ENCODE measurements at places on chromosomes 16 and 17.

DNA sequence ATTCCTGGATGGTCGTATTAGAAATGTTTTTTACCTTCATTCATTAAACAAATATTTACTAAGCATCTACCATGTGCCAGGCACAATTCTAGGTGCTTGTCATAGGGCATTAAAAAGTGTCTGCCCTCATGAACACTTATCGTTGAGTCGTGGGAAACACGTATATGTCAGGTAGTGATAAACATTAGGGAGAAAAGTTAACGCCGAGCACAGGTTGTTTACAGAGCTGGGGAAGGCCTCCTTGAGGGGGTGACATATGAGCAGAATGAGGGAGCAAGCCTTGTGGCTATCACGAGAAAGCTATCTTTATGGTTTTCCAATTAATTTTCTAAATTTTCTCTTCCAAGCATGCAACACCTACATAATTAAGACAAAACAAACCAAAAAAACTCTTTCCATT, 985 bp upstream of the ZNF213 start:
- no peak for DNase-seq

DNA sequence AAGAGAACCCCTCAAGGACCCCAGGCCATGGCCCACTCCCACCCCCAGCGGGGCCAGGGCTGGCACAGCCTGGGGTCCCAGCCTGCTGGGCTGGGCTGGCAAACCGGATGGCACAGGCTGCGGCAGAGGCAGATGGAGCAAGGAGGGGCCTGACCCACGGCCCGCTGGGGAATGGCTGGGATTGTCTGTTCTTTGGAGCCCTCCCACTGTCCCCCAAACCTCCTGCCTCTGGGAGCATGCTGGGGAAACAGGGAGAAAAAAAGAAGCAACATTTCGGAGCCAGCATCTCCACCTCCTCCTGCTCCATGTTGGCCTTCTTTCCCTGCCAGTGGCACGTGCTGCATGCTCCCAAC, 37.1 kb upstream of the LHX1 start:
- no peak for DNase-seq

DNA sequence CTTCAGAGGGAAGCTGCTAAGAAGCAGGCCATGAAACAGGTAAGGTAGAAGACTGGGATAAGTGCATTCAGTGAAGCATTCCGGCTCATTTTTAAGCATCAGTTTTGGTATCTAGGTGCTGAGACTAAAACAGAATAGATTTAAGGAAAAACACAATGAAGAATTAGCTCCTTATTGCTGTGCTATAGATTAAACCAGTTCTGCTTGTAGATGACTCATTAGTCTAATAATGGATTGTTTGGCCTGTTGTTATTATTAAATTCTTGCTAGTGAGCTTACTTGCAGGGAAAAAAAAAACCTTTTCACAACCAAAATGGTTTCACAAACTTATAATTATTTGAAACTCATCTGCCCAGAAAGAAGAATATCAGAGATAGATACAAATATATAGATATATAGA, 55.9 kb downstream of the NSRP1 start:
- no peak for DNase-seq

- DNase-seq, result no peak
These were observed 151.9 kb upstream of the MAF start for GRCh38 chr16:79752396-79752795.

- no peak for DNase-seq
These were observed 33.3 kb upstream of the ANKFN1 start for GRCh38 chr17:56119936-56120335.

DNA sequence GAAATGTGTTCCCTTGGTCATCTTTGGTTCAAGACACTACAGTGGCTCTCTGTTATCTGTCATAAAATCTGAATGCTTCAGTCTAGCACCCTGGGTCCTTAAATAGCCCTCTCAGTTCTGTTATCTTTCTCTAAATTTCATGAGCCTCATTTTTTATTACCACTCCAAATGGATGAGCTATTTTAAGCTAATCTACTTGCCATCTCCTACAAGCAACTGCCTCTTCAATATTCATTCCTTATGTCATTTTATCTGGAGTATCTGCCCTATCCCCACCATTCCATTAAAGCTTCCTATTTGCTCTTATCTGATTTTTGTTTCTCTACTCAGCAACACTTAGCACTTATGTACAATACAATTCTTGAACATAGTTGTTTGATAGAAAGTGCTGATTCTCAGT, 28.0 kb upstream of the EVI2A start:
- DNase-seq, result no peak

GRCh38 chr16:23871924-23872323, 36.1 kb downstream of the PRKCB start:
- no peak for DNase-seq

GRCh38 chr17:76492123-76492988, 8.9 kb downstream of the RHBDF2 start:
- no peak for DNase-seq

DNA sequence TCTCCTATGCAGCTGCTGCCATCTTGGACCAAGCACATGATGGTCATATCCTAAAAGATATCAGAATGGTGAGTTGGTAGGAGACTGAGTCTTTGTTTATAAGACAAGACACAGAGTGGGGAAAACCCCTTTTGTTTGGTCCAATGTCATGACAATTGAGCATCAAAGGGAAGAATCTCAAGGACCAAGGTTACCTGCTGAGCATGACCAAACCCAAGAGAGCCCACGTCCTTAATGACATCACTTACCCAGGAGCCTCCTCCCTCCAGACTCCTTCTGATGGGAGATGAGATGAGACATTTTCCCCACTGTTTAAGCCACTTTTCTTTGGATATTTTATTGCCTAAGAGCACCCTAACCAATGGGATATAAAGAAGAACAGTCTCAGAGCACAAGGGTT, 478.1 kb downstream of the NPIPA7 start:
- no peak for DNase-seq

DNA sequence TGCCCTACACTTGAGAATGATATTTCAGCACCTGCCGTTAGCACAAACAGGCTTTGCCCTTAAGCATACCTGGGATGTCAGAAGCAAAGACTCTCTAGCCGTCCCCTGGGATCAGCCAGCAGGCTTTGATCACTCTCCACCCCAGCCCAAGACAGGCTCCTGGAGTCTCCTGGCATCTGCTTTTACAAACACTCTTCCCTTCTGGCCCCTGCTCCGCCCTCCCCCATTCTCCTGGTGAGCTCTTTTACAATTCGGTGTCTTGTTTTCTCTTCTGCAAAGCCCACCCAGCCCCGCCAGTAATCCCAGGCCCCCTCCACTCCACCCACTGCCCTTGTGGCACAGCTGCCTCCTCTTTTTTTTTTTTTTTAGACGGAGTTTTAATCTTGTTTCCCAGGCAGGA, 50.4 kb downstream of the KATNIP start:
- DNase-seq, result peak; percentile 33

DNA sequence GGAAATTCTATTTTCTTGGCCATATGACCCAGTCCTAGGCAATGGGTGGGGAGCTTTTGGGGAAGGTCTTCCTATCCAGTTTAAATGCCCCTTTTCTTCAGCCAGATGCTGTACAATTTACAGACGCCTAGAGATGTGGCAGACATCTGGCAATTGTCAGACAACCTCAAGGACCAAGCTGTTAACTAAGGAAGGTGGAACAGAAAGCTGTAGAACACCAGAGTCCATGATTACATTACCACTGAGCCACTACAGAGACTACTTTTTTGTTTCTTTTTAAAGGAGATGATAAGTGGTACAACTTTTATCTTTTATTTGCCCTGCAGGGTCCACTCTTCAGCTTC, 21.1 kb upstream of the CORO6 start:
- DNase-seq, result no peak

GRCh38 chr17:39175695-39176093, 9.7 kb upstream of the ARL5C start:
- DNase-seq, result no peak

DNA sequence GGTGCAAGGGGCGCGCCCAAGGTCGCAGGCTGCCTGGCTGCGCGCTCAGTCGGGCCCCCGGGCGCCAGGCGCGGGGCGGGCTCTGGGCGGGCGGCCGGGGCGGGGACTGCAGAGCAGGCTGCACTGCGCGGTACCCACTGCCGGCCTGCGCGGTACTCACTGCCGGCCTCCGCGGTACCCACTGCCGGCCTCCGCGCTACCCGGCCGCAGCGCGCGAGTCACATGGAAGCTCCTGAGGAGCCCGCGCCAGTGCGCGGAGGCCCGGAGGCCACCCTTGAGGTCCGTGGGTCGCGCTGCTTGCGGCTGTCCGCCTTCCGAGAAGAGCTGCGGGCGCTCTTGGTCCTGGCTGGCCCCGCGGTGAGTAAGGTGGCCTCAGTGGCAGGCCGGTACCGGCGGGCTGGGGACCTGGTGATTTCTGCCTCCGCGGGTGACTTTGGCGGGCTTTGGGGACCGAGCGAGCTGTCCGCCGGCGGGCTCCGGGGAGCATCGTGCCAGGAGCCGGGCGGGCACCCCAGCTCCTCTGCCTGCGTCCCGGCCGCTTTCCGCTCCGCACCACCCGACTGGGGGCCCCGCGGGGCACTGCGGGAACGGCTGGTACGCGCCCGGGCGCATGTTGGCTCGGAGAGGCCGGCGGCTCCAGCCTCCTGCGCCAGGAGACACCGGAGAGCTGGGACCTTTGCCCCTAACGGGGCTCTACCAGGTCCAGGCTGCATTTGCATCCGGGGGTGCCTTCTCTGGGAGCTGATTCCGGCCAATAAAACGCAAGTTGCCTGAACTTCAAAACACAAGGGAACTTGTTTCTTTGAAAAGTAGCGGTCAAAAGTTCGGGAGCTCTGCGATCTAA, at the start of gene SLC47A1:
Gene SLC47A1, plus strand, starts transcription at position 137 of the 844 bp plus-strand sequence. Its CDS starts 86 bp downstream, at position 223.
- no peak for DNase-seq

DNA sequence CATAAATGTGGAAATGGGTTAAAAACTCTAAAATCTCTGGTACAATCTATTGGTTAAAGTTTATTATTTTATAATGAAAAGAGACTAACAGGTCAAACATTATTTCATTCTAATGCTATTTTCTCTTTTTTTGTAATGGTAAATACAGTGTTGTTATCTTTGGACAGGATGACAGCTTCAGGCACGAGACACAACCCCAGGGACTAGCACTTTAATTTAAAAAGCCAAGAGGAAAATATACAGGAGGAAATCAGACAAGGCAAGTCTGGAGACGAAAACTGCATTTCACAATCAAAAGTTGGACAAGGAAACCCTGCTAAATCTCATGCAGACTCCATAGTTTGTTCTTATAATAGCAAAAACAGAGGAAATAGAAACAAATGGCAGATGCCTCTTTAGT, 589.1 kb upstream of the CDH8 start:
- no peak for DNase-seq

- no peak for DNase-seq
These were observed 123.9 kb upstream of the CACNG3 start for GRCh38 chr16:24132048-24132796.

GRCh38 chr16:2990891-2991290, 10.6 kb upstream of the PKMYT1 start:
- DNase-seq, result no peak

DNA sequence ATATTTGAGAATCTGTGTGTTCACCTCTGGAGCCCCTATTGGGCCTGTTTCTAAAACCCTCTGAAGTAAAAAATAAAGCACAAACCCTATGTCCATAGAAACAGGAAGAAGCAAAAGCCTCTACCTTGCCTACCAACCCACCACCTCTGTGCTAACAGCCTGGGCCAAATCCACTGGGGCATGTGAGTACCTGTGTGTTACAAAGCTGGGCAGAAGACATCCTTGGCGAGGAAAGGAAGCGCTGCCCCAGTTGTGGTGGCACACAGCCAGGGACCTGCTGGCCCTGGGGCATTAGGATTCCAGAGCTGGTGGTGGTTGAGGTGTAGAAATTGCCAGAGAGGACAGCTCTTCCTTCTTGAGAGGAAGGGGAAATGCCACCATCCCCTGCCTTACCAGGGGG, 30.0 kb downstream of the MYO18A start:
- no peak for DNase-seq

DNA sequence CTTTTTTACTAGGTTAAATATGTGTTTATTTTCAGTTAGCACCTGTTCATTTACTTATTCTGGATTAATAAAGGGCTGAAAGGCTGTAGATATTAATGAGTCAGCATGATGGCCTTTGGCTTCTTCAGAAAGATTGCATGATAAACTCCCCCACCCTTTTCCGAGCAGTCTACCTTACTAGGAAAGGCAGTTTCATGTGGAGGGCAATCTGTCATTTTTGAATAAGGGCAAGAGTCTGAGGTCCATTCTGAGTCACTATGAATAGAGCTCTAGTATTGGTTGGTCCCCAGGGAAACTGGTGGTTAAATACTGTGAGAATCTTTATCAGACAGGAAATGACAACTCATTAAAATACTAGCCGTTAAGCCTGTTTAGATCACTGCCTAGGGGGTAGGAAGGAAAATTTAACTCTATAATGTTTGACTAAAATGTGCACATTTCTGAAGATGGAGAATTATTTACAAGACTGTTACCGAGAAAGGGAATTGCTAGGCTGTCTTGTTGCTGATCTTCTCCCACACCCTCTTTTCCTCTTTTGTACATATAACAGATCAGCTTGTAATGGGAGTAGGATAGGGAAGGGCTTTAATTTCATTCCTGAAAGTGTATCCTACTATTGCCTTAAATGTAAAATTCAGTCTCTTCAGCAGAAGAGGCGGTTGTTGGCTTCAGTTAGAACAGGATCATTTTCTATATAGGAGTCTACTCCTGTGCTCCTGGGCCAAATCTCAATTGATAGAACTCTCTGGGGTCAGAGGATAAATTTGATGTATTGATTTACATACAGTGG, 63.3 kb downstream of the TUBD1 start:
- DNase-seq, result peak; percentile 8

GRCh38 chr16:15897121-15897780, 8.8 kb upstream of the CEP20 start:
- no peak for DNase-seq

DNA sequence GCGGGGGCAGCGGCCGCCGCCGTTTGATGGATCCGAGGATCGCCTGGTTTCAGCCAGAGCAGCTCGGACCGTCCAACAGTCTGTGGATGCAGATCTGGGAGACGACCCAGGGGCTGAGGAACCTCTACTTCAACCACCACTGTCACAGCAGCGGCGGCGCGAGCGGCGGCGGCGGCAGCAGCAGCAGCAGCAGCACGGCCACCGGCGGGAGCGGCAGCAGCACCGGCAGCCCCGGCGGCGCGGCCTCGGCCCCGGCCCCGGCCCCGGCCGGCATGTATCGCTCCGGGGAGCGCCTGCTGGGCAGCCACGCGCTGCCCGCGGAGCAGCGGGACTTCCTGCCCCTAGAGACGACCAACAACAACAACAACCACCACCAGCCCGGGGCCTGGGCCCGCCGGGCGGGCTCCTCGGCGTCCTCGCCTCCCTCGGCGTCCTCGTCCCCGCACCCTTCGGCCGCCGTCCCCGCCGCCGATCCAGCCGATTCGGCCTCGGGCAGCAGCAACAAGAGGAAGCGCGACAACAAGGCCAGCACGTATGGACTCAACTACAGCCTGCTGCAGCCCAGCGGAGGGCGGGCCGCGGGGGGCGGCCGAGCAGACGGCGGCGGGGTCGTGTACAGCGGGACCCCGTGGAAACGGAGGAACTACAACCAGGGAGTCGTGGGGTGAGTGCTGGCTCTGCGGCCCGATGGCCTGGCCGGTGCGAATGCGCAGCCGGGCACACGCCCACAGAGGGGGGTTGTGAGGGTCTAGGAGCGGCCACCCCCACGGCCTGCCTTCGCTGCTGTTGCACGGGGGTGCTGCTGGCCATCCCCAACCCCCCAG, 702 bp downstream of the TENT4B start:
- DNase-seq, result no peak

Data from NCI-H187 treated with DMSO at 0.1 percent for 48 hours (cell line).